ENCODE measurements at places on chromosomes 3 and 15.

DNA sequence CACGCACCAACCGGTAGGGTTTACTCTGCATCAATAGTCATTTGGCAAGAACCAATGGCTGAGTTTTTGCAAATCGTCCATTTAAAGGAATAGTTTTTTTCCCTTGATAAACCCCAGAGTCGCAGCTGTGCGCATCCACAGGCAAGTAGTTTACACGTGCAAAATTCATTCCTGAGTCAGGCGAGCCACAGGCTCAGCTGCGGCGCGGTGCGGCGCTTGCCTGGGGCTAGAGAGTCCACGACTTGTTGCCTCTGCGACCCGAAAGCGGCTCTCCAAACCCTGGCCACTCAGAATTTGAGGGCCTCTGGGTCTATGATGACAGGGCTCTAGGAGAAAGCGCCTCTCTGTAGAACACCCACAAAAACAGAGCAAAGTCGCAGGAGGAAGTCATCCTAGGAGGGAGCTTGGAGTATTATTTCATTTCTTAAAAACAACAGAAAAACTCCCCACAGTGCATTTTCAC, 36.7 kb downstream of the ZIC4 start:
- no peak for DNase-seq

GRCh38 chr3:136950623-136951022, 7.2 kb upstream of the IL20RB start:
- no peak for DNase-seq

DNA sequence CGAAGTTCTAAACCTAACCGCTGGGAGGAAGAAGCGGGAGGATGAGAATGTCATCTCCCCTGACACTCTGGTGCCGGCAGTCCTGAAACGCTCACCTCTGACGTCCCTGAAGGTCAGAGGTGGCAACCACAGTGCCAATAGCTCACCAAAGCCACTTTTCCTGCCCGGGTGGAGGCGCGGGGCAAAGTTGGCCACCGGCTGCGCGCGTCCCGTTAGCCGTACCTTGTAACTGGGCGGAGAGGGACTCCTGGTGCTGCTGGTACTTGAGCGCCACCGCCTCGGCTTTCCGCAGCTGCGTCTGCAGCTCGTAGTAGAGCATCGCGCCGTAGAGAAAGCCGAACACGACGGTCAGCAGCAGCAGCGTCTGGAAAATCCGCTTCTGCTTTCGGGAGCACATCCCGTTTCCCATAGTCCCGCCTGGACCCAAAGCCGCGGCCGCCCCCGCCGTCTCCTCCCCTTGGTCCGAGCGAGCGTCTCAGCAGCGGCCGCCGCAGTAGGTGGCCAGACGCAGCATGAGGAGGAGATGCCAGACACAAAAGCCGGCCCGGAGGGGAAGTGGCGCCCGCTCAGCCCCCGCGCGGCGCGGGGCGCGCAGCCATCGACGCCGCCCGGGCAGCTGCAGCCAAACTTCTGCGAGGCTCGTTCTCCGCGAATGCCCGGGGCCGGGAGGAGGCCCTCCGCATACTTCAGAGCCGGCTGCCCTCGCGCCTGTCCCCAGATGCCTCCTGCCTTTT, 680 bp downstream of the GOLIM4 start:
- DNase-seq: peak; percentile 74

GRCh38 chr3:197749315-197749600, 425 bp upstream of the FYTTD1 start:
- no peak for DNase-seq

GRCh38 chr3:57696801-57697321, 4.0 kb upstream of the DENND6A start:
- no peak for DNase-seq

DNA sequence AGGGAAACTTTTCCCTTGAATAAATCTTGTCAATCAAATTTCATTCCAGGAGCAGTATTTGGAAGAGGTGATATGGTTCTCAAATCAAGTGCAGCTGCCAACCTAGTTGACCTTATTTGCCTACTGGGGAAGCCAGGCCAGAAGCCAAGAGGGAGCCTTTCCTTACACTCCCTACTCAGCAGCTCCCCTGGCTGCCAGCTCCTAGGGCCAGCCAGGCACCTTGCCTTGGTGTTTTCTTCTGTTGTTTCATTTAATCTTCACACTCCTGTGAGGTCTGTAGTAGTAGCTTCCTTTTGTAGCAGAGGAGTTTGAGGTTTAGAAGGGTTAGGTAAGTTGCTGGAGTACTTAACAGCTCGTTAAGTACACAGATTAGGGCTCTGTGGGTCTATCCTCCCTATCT, 22.6 kb downstream of the MKRN2OS start:
- no peak for DNase-seq

GRCh38 chr15:72722071-72722696, 36.2 kb downstream of the BBS4 start:
- DNase-seq: peak; percentile 71

- no peak for DNase-seq
Measured at GRCh38 chr15:64305261-64305660, 50.7 kb downstream of the CSNK1G1 start.

DNA sequence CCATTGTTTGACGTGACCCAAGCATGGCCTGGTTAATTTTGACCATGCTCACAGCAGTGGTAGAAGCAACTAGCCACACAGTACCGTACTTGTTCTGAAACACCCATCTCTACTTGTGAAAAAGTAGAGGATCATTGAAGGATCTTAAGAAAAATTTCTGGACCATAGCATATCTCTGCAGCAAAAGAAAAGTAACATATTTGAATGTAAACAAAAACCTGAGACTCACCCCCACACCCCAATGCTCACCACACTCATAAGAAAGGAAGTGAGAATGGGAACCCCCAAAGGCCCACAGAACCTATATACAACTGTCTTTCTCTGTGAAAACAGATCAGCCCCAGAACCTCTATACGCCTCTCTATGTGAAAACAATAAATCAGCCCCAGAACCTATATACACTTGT, 33.8 kb upstream of the TFRC start:
- no peak for DNase-seq

DNA sequence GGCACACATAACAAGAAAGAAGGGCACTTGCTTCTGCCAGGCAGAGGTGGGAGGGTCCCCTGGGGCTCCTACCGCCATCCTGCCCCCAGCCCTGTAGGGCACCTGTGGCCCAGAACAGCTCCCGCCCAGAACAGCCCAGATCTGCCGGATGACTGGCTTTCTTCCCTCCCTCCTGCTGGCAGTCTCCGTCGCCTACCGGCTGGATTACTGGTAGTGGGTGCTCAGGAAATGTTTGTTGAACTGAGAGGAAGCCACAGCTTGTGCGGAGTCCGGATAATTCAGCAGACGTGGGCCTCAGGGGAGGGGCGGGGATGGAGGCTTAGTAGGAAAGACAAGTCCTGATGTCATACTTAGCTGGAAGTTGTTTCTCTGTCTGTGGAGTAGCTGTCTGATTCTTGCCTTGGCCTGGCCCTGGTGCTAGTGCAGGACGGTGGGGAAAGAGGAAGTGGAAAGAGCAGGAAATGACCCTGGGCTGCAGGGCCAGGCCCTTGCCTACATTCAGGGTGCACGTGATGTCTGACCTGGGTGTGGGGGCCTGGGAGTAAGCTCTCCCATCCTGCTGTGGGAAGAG, 6.7 kb downstream of the CCDC9B start:
- peak; percentile 73 for DNase-seq

DNA sequence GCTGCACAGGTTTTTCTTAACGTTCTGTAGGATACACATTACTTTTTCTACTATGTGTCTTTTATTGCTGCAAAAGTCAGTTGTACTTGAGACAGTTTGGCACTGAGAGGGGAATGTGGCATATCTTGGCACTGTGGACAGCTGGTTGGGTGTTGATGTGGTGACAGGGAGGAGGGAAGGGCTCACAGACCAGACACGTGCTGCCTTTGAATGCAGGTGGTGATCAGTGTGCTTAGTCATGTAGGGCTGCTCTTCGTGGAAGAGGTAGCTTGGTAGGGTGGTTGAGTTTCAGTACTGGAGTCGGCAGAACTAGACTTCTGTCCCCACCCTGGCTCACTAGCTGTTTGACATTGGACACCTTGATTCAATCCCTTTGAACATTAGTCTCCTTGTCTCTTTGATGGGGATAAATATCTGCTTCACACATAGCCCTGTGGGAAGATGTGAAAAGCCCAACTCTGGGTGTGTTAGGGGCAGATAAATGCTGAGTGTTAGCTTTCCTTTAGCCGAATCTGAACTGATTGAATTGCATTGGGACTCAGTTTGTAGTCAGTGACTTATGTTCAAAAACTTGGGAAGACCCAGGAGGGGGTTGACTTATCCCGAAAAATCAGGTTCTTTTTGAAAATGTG, 108.4 kb downstream of the PTPRG start:
- no peak for DNase-seq

- DNase-seq: no peak
Measured at GRCh38 chr3:134898181-134898754, 103.2 kb downstream of the EPHB1 start.

DNA sequence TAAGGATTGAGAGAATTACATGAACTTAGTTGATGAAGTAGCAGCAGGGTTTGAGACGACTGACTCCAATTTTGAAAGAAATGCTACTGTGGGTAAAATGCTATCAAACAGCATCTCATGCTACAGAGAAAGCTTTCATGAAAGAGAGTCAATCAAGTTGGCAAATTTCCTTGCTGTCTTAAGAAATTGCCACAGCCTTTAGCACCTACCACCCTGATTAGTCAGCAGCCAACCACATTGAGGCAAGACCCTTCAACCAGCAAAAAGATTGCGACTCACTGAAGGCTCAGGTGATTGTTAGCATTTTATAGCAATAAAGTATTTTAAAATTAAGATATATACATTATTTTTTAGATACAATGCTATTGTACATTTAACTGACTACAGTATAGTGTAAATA, 80.9 kb downstream of the RAP2B start:
- no peak for DNase-seq

GRCh38 chr15:56496635-56497034, 31.7 kb upstream of the MNS1 start:
- DNase-seq: no peak

DNA sequence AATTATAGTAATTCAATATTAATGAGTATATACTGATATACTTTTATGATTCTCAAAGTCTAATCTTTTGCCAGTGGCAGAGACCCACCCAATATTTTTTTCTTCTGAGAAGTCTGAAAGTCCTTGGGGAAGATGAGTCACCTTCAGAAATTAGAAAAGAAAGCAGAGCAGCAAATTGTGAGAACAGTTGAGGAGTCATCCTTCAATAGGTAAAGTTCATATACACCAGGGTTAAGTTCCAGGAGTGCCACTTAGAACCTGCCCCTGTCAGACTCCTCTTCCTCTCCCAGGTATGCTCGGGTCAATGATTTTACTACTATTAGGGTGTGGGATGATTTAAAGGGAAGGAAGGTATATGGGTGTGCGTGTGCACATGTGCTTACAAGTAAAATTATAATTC, 7.1 kb downstream of the CLRN1 start:
- no peak for DNase-seq

- DNase-seq: peak; percentile 57
Measured at GRCh38 chr3:105367063-105367405, 325 bp downstream of the ALCAM start.

GRCh38 chr15:73305331-73306211, 63.2 kb downstream of the HCN4 start:
- DNase-seq: no peak

GRCh38 chr15:82870727-82871320, 61.4 kb downstream of the WHAMM start:
- DNase-seq: no peak

- DNase-seq: no peak
Measured at GRCh38 chr3:16768014-16768413, 116.7 kb upstream of the PLCL2 start.

- DNase-seq: no peak
Measured at GRCh38 chr3:46405301-46406019, 1.4 kb downstream of the CCR5AS start.

DNA sequence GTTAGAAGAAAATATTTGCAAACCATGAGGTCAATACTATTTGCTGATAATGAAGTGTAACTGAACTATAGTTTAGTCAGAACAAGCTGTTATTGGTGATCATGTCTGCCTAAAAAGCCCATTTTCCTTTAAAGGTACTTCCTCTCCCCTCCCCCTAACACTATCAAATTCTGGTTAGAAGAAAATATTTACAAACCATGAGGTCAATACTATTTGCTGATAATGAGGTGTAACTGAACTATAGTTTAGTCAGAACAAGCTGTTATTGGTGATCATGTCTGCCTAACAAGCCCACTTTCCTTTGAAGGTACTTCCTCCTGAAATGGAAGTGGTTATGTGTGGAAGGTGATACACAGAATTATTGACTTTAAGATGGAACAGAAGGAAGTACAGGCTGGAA, 46.9 kb downstream of the PROS1 start:
- DNase-seq: no peak

DNA sequence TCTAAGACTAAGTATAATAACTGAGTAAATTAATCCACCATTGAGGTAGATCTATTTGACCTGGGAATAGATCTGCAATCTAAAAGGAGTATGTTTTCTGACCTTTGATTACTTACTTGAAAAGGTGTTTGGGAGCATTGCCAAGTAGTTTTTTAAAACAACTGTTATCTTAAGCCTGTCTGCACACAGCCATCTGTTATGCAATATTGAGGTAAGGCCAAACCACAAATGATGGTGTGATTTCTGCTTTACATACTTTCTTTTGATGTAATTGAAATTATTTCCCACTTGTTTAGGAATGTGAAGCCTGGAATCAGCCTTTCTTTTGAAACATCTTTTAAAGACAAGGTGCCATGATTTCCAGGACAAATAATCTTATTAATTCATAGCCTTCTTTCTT, 274.0 kb downstream of the BBX start:
- DNase-seq: no peak

DNA sequence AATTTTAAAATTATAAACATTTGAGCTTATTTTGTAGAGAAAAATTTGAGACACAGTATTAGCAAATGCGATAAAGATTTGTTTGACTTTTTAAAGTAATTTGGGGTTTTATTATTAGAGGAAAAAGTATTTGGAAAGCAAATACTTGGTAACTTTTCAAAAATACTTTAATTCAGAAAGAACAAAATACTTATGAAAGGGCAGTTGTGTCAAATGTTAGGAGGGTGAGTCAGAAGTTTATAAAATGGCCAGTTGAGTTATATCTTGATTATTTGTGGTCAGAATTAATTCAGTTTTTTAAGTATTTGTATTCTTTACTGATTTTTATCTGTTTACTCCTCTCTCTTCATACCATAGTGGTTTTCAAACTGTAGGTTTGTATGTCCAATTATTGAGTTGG, 12.1 kb downstream of the LACTB start:
- no peak for DNase-seq

- DNase-seq: no peak
Measured at GRCh38 chr3:120161902-120162301, 67.7 kb upstream of the GSK3B start.

- DNase-seq: no peak
Measured at GRCh38 chr3:121895736-121896135, 1.5 kb downstream of the SLC15A2 start.
